GM23338 (cell line): ENCODE measurements at places on chromosomes 2 and 18. TPM values are rescaled to one million over a fixed set of nuclear protein-coding genes. Genes with fewer than 3 reads are reported as not detected.

SLC9A4 gene
- total RNA-seq: not detected in 2 replicates

ATG4B gene
- 102 and 103 TPM in 2 replicates for total RNA-seq

LYPD1 gene
- 4.2 TPM in 2 replicates for total RNA-seq

ABCB11 gene
- total RNA-seq: not detected in 2 replicates

AGXT gene
- not detected in 2 replicates for total RNA-seq

CHST10 gene
- 22.2 and 24.5 TPM in 2 replicates for total RNA-seq

DES gene
- 2.0 and 6.1 TPM in 2 replicates for total RNA-seq

DNA sequence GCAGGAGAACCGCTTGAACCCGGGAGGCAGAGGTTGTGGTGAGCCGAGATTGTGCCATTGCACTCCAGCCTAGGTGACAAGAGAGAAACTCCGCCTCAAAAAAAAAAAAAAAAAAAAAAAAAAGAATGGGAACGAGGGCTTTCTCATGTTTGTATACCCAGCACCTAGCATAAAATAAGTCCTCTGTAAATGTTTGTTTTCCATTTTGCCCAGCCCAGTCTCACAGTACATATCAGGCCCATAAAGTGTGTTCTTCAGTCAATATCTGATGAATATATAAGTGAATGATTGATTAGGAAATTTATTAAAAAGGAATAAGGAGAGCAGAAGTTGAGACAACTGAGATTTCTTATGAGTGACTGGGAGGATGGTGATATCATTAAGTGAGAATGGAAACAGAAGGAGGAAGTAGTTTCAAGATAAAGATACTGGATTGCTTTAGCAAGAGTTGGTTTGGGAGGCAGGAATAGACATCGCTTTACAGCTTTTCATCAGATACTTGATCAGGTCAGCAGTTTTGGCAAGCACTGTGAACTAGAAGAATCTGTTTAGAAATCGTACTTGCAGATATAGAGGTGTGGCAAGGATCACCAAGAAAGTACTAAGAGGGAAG, 327.5 kb downstream of the KIAA1328 start:
- no peak for DNase-seq

- no peak for DNase-seq
Measured at GRCh38 chr2:203685081-203685621, 21.3 kb upstream of the CD28 start.

DNA sequence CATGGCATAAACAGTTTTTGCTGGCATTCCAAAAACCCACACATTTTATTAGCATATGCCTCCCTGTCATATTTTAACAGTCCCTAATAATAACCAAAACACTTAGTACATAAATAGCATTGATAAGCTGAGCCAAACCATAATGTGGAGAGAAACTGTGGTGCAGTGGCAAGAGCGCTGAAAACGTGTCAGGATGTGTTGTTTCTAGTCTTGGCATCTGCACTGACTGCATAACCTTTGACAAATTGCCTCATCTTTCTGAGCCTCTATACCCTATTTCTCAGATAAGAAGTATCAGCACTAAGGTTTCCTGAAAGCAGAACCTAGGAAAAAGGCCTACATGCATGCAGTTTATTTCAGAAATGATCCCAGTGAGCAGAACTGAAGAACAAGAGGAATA, 41.4 kb downstream of the RAD51AP2 start:
- DNase-seq: no peak

DNA sequence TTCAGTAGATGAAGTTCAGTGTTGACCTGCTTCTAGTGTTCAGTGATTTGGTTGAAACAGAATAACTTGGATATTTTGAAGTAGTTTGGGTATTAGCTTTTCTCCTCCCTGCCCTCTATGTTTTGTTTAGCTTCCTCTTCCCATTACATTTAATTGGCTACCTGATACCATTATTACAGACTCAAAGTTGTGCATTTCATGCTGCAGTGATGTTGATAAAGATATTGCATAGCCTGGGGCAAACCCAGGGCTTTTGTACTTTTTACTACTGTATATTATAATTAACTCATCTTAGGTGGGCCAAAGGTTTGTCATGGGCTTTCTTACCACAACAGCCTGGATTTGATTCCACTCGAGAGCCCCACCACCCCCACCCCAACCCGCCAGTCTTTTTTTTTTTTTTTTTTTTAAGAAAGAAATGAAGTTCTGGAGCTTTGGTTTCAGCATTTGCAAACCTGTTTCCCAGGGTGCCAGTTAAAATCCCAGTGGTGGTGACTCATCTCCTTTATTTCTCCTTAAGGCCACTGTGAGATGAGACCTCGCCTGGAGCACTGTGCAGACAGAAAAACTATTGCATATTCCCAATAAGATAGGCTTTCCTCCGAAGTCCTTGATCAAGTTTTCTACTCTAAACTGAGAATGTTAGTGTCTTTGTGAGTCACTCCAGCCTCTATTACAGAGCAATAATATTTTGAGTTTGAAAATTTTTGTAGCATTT, 393.7 kb upstream of the FANCL start:
- peak; percentile 38 for DNase-seq

- no peak for DNase-seq
Measured at GRCh38 chr2:179749210-179749609, 112.2 kb downstream of the ZNF385B start.

- DNase-seq: no peak
Measured at GRCh38 chr18:1020731-1021344, 116.2 kb downstream of the ADCYAP1 start.

DNA sequence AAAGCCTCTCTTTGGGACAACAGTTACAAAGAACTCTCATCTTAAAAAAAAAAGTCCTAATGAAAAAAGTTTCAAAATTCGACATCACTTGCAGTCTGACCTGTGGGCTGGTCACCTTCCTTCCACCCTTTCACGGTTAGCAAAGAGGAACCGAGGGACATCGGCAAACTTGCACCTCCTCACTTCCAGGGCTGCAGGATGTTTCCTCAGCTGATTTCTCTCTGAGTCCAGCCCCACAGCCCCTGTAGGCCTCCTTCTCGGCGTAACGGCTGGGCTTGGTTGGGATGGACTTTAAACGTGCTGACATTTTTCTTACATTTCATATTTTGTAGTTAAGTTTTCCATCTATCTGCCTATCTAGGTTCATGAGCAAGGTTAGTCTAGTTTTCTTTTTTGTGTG, 5.7 kb upstream of the CAB39 start:
- DNase-seq: no peak

DNA sequence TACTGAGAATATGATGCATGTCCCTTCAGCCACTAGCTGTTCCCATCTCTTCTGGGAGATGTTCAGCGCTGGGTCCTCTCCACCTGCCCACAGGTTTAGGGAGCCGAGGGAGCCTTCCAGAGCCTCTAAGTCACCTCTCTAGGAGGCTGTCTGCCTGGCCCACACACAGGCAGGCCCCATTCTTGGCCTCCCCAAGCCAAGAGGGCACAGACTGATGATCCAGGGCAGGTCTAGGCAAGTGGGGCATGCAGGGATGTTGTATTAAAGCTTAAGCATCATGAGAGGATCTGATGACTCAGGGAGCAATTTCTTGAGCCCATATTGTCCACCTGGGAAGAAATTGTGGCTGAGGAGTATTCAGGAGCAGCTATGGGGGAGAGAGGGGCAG, 19.9 kb downstream of the TMSB10 start:
- DNase-seq: no peak

DNA sequence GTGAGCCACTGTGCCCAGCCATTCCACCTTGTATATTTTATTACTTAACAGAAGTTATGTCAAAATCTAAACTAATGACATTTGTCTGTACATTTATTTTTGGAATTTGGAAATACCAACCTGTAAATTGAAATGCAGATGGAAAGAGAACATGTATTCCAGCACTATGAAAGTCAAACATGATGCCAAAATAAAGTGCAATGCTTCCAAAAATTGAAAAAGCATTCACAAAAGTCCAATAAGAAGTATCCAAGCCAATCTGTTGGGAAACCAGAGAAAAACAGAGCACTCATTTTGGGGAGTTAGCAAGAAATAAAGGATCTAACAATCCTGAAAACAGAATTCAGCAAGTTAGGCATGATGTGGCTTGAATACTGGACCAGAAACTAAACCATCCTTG, 30.3 kb upstream of the NARS1 start:
- DNase-seq: no peak

DNA sequence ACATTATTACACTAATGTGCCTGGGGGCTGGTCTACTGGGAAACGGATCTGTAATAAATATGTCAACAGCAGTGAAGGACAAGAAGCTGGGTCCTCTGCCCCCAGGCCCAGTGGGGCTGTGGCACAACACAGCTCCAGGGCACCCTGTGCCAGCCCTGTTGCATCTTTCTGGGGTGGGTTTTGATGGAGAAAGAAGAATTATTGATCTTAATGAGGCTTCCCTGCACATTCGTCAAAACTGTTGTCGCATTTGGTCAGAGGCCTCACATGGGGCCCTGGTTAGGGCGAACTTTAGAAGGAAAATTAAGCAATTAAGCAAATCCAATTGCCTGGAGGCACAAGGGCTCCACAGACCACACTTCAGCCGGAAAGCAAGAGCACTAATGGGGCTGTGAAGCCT, 30.0 kb upstream of the TWIST2 start:
- no peak for DNase-seq

- DNase-seq: peak; percentile 56
Measured at GRCh38 chr2:150267651-150268415, 219.6 kb downstream of the RND3 start.

GRCh38 chr2:70362661-70363060, 60.8 kb upstream of the FAM136A start:
- DNase-seq: no peak

GRCh38 chr2:2621855-2622254, 290.8 kb upstream of the MYT1L start:
- no peak for DNase-seq

GRCh38 chr2:186365406-186365805, 120.7 kb upstream of the ZC3H15 start:
- DNase-seq: no peak

DNA sequence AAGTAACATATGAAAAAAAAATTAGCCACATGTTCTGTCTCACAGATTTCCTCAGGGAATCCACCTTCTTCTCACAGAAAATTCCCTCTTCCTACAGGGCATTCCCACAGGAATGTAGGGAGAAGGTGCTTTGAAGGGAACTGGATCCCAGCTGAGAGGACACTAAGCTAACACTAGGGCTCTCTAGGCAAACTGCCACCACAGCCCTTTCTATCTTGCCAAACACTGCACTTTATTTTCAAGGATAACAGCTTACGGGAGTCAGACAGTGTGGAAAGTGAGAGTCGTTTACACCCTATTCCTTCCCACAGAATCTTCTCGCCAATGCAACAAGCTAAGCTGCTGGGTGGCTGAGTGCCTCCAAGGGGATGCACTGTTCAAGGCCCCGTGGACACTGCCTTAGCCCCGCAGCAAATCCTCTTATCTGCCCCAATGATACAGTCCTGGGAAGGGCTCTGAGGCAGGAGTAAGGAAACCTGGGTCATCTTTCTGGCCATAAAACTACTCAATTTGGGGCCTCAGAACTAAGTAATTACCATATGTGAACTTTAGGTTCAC, 76.9 kb downstream of the CCDC93 start:
- no peak for DNase-seq

GRCh38 chr2:26577442-26578112, 63.6 kb downstream of the CIB4 start:
- peak; percentile 87 for DNase-seq

DNA sequence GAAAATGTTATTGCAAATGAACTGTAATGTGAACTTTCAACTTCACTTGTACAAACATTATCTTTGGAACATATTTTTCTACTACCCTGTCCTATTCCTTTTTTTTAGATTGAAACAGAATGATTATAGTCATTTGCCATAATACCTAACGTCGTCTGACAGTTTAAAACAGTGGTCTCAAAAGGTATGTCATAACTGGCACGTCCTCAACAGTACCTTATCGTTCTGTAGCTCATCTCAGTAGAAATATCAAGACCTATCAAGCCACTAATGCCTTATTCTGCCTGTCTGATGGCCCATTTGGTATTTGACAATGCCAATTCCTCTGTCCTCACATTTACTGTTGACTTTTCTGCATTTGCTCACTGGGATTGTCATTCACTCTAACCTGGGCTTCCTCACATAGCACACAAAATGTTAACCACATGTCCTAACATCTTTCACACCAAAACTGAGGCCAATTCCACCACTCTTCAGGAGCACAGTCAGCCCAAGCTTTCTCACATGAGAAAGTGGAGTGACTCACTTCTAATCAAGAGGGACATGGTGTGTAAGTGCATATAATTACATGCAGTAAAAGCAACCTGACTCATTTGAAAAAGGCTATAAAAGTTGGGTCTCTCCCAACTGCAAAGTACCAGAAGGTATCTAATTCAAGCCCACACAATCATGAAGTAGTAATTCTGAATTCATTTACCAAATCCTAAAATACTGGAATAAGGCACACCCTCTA, 34.8 kb downstream of the DNER start:
- no peak for DNase-seq

DNA sequence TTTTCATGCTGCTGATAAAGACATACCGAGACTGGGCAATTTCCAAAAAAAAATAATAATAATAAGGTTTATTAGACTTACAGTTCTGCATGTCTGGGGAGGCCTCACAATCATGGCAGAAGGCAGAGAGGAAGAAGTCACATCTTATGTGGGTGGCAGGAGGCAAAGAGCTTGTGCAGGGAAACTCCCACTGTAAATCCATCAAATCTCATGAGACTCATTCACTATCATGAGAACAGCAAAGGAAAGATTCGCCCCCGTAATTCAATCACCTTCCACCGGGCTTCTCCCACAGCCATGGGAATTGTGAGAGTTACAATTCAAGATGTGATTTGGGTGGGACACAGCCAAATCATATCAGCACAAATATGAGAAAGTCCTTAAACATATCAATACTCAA, 1314.8 kb downstream of the DPP10 start:
- no peak for DNase-seq

DNA sequence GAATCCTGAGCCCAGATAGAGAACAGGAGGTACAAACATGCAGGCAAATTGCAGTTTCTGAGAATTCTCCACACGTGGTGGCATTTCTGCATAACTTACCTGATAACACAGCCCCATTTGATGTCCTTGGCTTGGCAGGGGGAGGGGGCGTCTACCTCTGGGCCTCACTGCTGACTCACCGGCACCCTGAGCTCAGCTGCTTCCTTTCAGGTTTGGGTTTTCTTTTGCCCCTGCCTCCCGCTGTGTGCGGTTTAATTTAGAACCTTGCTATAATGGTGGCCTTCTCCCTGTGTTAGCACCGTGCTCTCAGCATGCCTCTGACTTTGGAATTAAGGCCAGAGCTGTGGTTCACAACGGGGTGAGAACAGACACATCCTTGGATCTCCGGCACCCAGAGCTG, 4.4 kb downstream of the CTIF start:
- DNase-seq: peak; percentile 74
